ENCODE measurements at places on chromosomes 6 and 20.

GRCh38 chr20:13494019-13494418, 144.7 kb downstream of the TASP1 start:
- DNase-seq: no peak

- DNase-seq: no peak
These were observed 129.2 kb downstream of the PDSS2 start for GRCh38 chr6:107330168-107330567.

DNA sequence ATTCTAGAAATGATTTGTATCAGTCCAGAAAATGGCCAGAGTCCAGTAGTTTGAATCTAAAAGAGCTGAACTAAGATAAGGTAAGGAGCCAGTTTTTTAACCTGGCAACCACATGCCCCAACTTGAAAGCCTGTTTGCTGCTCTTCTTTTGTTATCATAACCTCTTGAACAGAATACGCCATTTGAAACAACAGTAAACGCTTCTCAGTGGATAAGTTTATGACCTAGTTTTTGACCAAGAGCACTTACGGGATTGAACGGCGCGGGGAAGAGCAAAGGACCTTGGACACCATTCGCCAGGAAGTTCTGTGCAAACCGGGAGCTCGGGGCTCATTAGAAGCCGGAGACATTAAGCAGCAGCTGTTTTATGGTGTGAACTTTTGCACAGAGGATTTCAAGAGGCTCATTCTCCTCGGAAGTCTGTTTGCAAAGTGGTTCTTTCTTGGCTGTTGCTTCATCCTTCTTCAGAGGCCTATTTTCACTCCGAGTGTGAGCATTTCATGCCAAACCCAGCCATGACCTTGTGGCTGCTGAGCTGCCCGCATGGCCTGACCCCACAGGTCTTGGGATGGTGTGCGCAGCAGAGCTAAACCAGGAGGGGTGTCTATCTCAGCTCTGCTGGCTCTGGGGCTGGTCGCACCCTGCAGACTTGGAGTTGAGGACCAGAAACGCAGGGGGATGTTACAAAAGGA, 215.1 kb downstream of the SOX4 start:
- DNase-seq: no peak

GRCh38 chr6:6080975-6081374, 74.2 kb upstream of the NRN1 start:
- no peak for DNase-seq

- no peak for DNase-seq
These were observed 6.7 kb downstream of the CCR6 start for GRCh38 chr6:167129562-167129961.

GRCh38 chr20:21739161-21739560, 33.7 kb downstream of the PAX1 start:
- no peak for DNase-seq

- no peak for DNase-seq
These were observed 39.8 kb downstream of the HIVEP1 start for GRCh38 chr6:12051861-12052368.

- DNase-seq: no peak
These were observed 1.1 kb downstream of the RNF144B start for GRCh38 chr6:18388271-18388670.

DNA sequence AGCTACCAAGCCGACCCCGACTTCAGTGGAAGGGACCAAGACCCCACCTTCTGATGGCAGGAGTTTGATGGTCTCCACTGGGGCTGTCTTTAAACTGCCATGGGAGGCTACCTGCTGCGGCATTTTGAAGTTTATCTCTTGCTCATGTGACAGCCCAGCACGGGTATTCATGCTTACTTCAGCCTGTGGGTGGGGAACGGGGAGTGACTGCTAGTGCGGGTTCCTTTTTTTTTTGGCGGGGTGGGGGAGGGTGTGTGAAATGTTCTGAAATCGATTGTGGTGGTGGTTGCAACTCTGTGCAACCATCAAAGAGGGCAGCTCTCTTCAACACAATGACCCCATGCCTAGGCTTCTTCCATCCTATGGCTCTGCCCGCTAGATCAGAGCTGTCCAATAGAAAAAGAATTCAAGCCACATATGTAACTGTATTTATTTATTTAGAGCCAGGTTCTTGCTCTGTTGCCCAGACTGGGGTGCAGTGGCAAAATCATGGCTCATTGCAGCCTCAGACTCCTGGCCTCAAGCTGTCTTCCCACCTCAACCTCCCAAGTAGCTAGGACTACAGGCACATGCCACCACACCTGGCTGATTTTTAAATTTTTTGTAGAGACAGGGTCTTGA, 53.7 kb downstream of the PPP1R16B start:
- DNase-seq: no peak

DNA sequence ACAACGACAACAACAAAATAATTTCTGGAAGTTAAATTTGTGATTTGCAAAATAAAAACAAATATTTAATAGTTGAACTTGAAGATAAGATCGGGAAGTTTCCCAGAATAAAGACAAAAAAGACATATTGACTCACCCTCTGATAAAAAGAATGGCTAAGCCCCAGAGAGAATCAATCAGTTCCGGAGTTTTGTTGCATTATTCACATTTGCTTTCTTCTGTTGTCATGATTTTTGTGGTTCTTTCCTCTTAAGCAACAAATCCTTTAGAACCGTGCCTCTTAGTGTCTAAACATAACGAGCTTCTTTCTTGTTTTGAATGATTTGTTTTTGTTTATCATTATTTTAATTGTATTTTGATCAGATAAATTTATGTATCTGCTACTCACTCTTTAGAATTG, 337.7 kb upstream of the PRND start:
- DNase-seq: no peak
